ENCODE measurements at places on chromosomes 6 and 20. TPM values are rescaled to one million over a fixed set of nuclear protein-coding genes. Genes with fewer than 3 reads are reported as not detected.
A peak's percentile ranks its signal among the peaks of the same experiment; 100 is the strongest.

GRCh38 chr6:73964241-73964854 is 268.3 kb downstream of the CD109 start:
- H3K27ac ChIP-seq: no peak overlapping the region
- H3K4me1 ChIP-seq: no peaks in the 10 kb centered on the region
- H3K4me3 ChIP-seq: no peak overlapping the region
- no peaks in the 10 kb centered on the region for H3K27me3 ChIP-seq
- no peaks in the 10 kb centered on the region for H3K36me3 ChIP-seq
- no peak for DNase-seq

DNA sequence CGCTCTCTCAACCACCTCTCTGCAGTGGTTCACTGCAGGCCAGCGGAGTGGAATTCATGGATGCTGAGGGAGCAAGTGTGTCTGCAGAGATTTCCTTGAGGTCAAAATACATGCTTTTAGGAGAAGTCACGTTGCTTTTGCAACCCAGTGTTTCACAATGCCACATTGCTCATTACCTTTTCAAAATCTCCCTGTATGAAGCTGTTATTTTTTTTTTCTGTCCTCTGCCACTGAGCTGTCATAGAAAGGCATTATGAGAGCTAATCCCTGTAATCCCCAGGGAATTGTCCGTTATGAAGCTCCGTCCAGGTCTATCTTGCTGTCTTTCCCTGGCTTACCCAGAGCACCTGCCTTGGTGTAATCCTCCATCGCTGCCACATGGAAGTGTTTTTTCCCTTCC is 60.5 kb upstream of the SLC22A23 start:
- H3K4me3 ChIP-seq: no peak overlapping the region
- no peak for DNase-seq
- no peak overlapping the region for H3K27ac ChIP-seq
- no peaks in the 10 kb centered on the region for H3K4me1 ChIP-seq

PRR18 gene
- total RNA-seq: not detected

- H3K4me1 ChIP-seq: no peaks in the 10 kb centered on the region
- H3K4me3 ChIP-seq: no peak overlapping the region
- H3K27me3 ChIP-seq: no peaks in the 10 kb centered on the region
- no peaks in the 10 kb centered on the region for H3K36me3 ChIP-seq
- H3K27ac ChIP-seq: no peak overlapping the region
These were observed 159.6 kb downstream of the SASH1 start for GRCh38 chr6:148502083-148502772.

GRCh38 chr20:5848711-5849505 is 98.7 kb downstream of the SHLD1 start:
- no peaks in the 10 kb centered on the region for H3K36me3 ChIP-seq
- H3K27ac ChIP-seq: peak overlapping the region; percentile 16
- no peak overlapping the region for H3K4me3 ChIP-seq
- H3K4me1 ChIP-seq: peaks cover 17% of the 10 kb centered on the region
- DNase-seq: peak; percentile 73

DNA sequence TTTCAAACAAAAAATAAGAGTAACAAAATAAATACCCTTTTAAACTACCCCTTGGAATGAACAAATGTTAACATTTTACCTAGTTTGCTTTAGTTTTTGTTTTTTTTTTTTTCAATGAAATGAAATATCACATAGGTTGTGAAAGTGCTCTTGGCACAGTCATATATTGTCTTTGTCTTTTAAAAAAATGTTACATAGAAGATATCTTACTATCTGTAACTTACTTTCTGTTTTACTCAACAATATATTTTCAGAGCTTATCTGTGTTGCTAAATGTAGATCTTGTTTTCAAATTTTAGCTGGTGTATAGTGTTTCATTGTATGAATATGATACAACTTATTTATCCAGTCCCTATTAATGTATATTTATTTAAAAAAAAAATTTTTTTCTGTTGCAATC is 8.6 kb downstream of the CEP57L1 start:
- H3K27ac ChIP-seq: no peak overlapping the region
- H3K36me3 ChIP-seq: no peaks in the 10 kb centered on the region
- no peak overlapping the region for H3K4me3 ChIP-seq
- no peaks in the 10 kb centered on the region for H3K27me3 ChIP-seq

TMEM239 gene
- not detected for total RNA-seq

DNA sequence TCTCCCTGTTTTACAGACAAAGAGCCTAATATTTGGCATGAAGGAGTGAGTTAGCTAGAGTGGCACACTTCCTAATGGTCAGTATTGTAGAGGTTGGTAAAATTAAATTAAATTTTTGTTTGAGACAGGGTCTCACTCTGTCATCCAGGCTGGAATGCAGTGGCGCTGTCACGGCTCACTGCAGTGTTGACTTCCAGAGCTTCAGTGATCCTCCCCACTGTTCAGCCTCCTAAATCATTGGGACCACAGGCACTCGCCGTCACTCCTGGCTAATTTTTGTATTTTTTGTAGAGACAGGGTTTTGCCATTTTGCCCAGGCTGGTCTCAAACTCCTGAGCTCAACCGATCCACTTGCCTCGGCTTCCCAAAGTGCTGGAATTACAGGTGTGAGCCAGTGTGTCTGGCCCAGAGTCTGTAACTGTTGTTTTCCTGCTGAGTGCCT is 70.9 kb downstream of the SCAND1 start:
- peaks cover 16% of the 10 kb centered on the region for H3K4me1 ChIP-seq
- no peaks in the 10 kb centered on the region for H3K27me3 ChIP-seq
- DNase-seq: no peak

CRISP3 gene
- total RNA-seq: 0.06 TPM

DNA sequence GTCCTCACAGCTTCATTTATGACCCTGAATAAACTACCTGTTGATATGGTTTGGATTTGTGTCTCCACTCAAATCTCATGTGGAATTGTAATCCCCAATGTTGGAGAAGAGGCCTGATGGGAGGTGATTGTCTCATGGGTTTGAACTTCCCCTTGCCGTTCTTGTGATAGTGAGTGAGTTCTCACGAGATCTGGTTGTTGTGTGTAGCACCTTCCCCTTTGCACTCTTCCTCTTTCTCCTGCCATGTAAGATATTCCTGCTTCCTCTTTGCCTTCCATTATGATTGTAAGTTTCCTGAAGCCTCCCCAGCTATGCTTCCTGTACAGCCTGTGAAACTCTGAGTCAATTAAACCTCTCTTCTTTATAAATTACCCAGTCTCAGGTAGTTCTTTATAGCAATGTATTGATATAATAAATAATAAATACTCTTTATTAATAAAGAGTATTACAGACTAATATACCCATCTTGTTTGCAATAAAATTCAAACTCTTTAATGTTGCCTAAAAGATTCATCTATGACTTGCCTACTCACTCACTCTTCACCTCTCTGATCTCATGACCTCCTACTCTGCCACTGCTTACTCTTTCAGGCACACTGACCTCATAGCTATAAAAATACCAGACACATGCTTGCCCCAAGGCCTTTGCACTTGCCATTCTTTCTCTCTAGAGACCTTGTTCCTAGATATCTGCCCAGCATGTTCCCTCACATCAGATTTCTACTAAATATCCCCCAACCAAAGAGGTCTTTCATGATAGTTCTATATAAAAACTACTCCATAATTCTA is 256.4 kb upstream of the MARCKS start:
- no peak for DNase-seq
- no peaks in the 10 kb centered on the region for H3K27me3 ChIP-seq
- H3K4me1 ChIP-seq: no peaks in the 10 kb centered on the region
- H3K36me3 ChIP-seq: no peaks in the 10 kb centered on the region
- H3K27ac ChIP-seq: no peak overlapping the region

DNA sequence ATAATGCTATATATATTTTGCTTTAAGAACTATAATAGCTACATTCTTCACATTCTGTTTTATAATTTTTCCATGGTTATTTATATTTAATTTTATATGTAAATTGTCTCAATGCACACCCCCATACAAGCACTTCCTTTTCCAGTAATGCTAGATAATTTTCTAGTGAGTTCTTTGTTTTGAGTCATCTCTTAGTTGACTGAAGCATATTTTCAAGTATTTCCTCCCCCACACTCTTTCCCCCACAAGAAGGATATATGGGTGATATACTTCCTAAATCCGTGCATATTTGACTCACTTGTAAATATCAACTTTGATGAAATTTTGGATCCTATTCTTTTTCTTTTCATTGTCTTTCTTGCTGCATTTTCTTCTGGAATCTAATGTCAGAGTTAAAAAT is 82.1 kb upstream of the SRSF6 start:
- no peaks in the 10 kb centered on the region for H3K36me3 ChIP-seq
- H3K27me3 ChIP-seq: no peaks in the 10 kb centered on the region
- no peak for DNase-seq
- H3K4me3 ChIP-seq: no peak overlapping the region

DNA sequence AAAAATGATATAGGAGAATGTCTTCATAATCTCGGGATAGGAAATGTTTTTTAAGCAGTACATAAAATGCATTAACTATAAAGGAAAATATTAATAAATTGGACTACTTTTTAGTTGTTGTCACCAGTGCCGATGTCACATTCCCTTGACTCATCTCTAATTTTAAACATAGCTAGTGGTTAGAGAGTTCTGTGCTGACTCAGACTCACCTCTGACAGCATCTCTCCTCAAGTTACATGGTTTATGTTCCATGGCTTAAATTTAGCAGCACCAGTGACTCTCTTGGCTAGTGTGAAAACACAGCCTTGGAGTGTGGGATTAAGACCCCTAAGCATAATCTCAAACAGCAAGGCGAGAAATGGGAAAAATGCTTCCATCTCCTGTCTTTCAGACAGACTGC is 311.8 kb upstream of the MMS22L start:
- H3K4me1 ChIP-seq: no peaks in the 10 kb centered on the region
- H3K27me3 ChIP-seq: no peaks in the 10 kb centered on the region
- DNase-seq: no peak
- H3K27ac ChIP-seq: no peak overlapping the region
- no peaks in the 10 kb centered on the region for H3K36me3 ChIP-seq
- H3K4me3 ChIP-seq: no peak overlapping the region

CPNE5 gene
- total RNA-seq: 1.3 TPM

DNA sequence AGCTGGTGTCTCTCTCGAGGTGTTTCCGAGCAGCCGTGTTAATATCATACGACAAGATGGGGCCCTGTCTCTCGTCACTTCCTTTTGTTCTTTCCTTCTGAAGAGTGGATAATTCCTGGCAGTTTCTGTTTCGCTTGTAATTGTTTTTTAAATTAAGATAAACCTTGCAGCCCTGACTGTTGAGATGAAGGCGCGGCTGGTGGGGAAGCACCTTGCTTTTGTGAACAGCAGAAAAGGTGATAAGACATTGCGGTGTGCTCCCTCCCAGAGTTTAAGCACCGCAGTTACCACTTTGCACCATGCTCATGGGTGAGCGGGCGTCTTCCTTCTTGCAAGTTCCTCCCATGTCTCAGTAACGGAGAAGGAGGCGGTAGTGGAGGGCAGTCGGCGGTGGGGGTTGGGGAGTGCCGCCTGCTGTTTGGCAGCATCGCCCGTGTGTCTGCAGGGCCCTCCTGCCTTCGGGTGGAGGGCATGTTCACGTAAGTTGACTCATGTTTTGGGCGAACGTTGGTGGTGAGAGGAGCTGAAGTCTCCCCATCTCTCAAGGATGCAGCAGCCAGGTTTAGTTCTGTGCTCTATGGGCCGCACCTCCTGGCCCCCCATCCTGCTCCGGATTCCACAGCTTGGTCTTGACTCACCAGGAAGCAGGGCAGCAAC is 345.9 kb downstream of the TAF4 start:
- no peaks in the 10 kb centered on the region for H3K27me3 ChIP-seq
- H3K4me1 ChIP-seq: no peaks in the 10 kb centered on the region
- no peak for DNase-seq
- no peak overlapping the region for H3K4me3 ChIP-seq
- no peak overlapping the region for H3K27ac ChIP-seq

DNA sequence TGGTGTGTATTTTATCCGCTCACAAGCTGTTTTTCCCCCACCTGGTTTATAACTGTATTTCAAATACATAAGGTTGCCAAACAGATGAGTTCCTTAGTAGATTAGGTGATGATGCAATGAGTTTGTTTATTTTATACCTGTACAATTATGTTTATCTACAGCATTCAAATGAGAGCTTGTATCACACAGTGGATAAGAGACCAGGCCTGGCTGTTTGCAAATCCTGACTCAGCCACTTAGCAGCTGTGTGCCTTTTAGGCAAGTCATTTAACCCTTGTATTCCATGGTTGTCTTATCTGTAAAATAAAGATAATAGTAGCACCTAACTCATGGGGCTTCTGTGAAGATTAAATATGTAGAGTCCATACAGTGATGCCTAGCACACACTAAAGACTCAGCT is 143.7 kb downstream of the MOXD1 start:
- H3K4me3 ChIP-seq: no peak overlapping the region
- no peak for DNase-seq
- H3K36me3 ChIP-seq: no peaks in the 10 kb centered on the region
- H3K27ac ChIP-seq: no peak overlapping the region

GRCh38 chr20:3727401-3728021 is 5.0 kb upstream of the HSPA12B start:
- no peak overlapping the region for H3K4me3 ChIP-seq
- H3K27ac ChIP-seq: no peak overlapping the region
- DNase-seq: no peak
- no peaks in the 10 kb centered on the region for H3K4me1 ChIP-seq
- H3K36me3 ChIP-seq: no peaks in the 10 kb centered on the region
- H3K27me3 ChIP-seq: no peaks in the 10 kb centered on the region

DNA sequence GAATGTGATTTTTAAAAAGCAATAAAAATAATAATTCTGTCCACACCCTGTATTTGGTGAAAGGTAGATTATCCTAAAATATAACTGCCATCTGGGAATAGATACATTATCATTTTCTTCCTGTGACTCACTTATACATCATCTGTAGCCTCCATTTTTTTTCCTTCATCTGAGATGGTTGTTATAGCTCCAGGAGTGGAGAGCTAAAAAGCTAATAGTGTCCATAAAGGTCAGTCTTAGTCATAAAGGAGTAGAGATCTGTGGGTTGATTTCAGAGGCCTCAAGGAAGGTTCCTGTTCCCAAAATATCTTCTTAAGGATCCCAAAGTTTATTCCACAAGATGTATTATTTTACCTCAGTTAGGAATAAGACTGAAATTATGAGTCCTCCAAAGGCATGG is 41.1 kb downstream of the FBXO5 start:
- no peak for DNase-seq
- H3K36me3 ChIP-seq: no peaks in the 10 kb centered on the region

TPX2 gene
- 3.2 TPM for total RNA-seq

DNA sequence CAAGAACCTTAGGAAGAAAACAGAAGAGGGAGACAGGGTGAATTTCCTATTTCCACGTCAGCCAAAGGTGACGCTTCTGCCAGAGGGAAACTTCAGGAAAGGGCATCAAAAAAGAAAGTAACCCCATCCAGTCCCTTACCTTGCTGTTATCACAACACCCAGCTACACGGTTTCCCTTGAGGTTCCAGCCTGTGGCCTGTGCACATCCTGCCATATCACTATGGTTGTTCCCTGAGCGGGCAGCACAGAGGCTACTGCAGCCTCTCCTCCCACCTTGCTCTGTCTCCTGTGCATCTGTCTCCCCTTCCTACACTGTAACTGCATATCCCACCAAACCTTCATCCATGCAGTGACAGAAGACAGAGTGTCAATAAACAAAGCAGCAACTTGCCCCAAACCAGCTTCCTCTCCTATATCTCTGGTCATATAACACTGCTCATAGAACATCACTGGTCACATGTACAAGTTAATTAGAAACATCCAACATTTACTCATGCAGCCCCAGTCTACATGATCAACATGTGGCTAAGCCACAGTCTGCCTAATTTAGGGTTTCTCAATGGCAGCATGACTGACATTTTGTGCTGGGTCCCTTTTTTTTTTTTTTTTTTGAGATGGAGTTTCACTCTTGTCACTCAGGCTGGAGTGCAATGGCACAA is 54.7 kb downstream of the GFOD1 start:
- no peaks in the 10 kb centered on the region for H3K36me3 ChIP-seq
- H3K4me1 ChIP-seq: no peaks in the 10 kb centered on the region
- peaks cover 8% of the 10 kb centered on the region for H3K27me3 ChIP-seq
- no peak overlapping the region for H3K27ac ChIP-seq
- peak; percentile 35 for DNase-seq

EBF4 gene
- 7.2 TPM for total RNA-seq

RNF144B gene
- total RNA-seq: 11.0 TPM

CLPSL2 gene
- total RNA-seq: not detected
